ENCODE measurements at places on chromosomes 7 and 10.

DNA sequence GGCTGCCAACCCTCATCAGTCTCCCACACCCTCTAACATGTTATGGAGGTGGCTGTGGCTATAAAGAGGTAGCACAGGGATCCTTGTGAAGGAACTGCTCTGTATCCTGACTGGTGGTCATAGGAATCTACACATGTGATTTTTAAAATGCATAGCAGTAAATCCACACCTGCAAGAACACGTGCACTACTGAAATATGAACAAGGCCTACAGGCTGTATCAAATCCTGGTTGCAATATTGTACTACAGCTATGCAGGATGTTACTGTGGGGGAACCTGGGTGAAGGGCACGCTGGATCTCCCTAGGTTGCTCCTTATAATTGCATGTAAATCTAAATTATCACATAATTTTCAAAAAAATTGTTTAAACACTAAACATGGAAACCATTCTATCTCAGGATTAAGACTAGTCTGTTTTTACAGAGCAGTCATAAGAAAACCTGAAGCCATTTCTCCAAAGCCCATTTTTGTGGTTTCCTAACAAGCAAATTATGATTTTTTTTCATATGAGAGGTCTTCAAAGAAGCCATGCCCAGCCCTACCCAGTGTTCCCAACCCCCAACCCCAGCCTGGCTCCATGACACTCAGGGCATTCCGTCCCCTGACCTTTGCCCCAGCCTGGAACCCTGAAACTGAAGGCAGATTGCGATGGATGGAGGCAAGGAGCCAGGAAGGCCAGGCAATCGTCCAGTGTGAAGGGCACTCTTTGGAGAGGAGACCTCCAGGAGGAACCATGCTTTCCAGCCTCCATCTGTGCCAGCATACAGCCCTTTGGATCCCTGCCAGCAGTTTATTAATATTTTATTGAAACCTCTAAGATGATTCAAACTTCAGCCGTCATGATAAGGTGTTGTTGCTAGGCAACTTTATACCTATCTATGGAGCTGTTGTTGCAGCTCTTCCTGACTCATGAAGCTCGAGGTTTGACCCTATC lies 161.0 kb downstream of the GRID1 start:
- no peak for DNase-seq

DNA sequence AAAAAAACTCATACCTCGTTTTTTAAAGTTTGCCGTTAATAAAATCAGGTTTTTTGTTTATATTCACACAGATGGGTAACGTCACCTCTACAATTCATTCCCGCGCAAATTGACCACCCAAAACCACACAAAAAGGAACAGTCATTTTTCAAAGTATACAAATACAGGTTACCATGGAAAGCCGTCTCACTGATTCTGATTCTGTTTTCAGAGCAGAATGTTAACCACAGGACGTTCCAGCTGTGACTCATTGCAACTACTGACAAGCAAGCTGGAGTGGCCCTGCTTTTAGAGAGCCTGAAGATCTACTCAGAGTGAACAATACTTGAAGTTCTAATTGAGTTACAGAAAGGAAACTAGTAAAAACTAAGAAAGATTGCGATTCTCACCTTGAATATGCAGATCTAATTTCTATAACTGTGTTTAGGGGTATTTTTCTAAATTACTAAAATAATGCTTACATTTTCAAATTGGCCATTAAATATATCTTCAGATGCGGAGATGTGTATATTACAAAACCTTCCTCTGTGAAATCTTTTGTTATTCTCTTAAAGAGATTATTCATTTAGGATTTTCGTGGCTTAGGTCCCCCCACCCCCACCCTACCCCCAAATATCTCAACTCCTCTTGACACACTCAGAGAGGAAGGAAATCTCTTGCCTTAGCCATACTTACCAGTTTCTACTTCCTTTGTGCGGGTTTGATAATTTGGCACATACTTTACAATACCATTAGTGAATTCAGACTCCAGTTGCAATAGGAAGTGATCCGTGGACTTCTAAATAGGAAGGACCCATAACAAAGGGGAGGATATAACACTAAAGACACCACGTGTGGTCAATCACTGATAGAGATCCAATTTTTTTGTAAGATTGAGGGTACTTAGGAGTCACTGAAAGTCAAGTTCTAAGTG lies 106.0 kb downstream of the CUBN start:
- DNase-seq, result peak; percentile 100

DNA sequence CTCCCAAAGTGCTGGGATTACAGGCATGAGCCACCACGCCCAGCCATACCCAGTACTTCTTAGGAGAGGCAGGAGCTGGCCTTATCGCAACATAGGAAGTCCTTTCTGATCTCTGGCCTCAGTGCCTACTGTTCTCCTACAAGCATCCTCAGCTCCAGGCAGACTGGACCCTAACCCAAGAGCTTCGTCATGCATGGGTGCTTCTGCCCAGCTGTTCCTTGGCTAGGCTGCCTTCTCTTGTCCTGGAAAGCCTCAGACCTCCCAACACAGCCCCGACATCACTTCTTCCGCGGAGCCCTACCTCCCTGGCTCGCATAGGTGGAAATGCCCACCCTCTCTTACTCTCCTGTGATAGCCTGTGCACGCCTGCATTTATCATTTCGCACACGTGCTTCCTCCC lies 15.8 kb downstream of the BCL7B start:
- no peak for DNase-seq

DNA sequence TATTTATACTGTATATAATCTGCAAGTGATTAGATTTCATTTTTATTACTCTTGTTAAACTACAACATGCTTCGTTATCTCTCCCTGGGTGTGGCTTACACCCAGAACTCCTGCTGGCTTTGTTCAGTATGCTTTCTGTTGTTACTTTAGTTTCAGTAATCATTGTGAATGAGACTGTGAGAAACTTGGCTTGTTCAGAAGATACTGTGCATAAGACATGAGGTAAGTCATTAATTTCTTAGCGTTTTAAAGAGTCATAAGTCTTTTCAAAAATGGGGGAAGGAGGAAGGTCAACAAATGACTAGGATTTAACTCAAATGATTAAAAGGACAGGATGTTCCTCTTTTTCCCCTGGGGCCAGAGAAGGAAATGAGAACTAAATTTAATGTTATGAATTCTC lies 11.6 kb upstream of the ADD3 start:
- DNase-seq, result no peak

DNA sequence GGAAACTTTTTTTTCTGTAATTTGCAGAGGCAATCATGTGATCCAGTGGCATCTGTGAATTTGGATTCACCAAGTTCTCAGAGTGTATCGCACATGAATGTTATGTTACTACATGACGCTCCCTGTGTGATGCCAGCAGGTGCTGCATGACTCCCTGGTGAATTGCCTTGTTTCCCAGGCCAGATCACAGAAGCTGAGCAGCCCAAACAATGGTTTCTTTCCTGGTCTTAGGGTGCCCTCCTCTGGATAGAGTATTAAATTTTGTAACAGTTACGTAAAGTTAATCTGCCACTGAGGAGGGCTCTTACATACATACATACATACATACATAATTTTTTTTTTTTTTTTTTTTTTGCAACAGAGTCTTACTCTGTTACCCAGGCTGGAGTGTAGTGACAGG lies 3.6 kb downstream of the ZSCAN21 start:
- peak; percentile 74 for DNase-seq
